ENCODE measurements at places on chromosomes 12 and 14.
A peak's percentile ranks its signal among the peaks of the same experiment; 100 is the strongest.

DNA sequence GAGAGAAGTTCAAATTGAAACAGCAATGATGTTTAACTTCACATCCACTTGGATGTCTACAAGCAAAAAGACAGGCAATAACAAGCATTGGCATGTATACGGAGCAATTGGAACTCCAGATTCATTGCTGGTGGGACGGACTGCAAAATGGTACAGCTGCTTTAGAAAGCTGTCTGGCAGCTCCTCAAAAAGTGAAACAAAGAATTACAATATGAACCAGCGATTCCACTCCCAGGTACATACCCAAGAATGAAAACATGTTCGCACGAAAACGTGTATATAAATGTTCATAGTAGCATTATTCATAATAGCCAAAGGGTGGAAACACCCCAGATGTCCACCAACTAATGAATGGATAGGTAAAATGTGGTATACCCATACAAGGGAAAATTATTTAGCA is 125.7 kb downstream of the HMGA2 start:
- no peak for DNase-seq

DNA sequence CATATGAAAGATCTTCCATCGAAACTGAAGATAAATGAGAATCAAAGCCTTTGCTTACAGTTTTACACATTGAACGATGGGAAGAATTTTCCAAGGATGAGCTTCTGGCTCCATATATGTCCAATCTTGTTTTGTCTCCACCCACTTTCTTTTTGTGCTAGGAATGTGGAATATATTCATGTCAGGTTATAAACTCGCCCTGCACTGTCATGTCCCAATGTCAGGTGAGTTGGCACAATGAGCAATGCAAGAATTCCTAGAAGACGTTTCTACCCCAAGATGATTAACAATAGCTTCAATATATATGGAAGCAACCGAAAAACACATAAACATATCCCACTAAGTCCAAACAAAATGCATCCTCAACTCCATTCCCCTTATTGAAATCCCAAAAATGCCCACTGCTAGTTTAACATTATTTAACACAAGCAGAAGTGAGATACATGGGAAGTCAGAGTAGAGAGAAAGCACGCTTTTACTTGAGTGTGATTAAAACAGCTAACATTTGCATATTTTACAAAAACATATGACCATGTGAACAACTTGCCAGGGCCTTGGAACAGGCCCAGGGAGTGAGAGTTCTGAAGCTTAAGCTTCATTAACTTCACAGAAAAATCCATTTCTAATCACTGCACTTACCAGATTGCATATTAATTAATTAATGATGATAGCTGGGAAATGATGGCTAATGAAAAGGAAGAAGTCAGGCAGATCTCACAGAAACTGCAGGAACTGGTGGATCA is 233.9 kb downstream of the GXYLT1 start:
- DNase-seq, result no peak

- no peak for DNase-seq
Observed at GRCh38 chr12:95788637-95789036, 1.9 kb downstream of the NTN4 start.

DNA sequence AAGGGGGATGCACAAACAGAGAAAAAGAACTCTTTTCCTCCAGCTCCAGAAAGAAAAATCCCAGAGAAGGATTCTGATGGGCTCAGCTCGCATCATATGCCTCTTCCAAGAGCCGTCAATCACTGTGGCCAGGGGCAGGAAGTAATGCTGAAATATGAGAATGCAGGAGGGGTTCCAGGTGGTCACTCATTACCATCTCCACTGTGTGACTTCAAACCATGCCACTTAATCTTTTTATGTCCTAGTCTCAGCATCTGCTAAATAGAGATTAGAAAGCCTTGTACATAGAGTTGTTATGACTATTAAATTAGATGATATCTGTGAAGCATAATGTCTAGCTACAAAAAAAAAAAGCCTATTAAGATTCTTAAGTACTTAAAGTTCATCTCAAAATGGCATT is 65.6 kb upstream of the FICD start:
- DNase-seq, result peak; percentile 23

GRCh38 chr12:96326628-96327227 is 73.5 kb downstream of the CDK17 start:
- DNase-seq, result no peak

DNA sequence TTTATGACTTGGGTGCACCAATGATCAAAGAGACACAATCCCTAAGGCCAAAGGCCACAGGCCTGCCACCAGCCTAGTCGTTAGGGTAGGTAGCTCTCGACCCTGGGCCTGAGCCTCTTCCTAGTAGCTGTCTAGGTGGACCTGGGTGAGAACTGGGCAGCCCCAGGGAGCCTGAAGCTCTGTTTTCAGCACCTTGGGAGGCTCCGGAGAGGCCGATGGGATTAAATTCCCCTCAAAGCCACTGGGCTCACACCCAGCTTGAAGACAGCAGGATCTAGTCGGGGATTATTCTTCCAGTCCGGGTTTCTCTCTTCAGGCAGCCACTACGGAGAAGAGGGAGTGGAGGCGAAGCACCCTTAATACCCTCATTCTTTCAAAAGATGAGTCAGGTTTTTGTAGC is 79.8 kb downstream of the TMEM260 start:
- DNase-seq, result peak; percentile 7

GRCh38 chr12:57529831-57530230 is 7.2 kb downstream of the MBD6 start:
- DNase-seq, result no peak

All from nephron progenitor cell (in vitro differentiated cells).